Skin of body (tissue), 3 donors: ENCODE measurements at places on chromosomes 2 and 18. TPM values are rescaled to one million over a fixed set of nuclear protein-coding genes. Genes with fewer than 3 reads are reported as not detected.

GRCh38 chr2:64669288-64669687, 15.6 kb upstream of the SERTAD2 start:
- no peak for DNase-seq

DNA sequence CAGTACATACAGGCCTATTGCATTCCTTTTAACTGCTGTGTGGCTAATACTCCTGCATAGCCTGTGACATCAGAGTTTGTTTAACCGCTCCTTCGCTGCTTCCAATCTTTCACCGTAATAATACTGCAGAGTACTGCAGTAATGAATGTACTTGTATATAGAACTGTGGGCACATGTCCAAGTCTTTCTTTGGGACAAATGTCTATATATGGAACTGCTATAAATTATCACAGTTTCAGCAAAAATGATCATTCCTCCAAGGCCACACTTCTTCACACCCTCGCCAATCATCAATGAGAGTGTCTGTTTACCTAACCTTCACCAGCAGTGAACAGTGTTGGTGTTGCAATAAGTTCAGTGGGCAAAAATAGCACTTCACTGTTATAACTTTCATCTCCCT, 230.4 kb downstream of the SP3 start:
- DNase-seq: no peak

DNA sequence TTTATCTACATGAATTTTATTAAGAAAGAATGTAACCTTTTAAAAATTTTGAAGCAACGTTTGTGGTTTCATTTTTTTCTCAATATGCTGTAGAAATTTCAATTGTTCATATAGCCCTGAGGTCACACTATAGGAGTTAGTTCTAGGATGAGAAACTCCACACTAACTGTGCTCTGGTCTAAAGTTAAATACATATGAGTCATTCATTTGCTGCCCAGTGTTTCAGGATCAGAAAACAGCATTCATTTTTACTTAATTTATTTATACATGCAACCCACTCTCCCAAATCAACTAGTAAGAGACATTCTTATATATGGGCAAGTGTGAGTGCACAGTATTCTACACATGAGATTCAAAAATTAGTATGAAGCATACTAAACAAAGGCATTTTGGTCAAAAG, 137.9 kb downstream of the DOCK10 start:
- DNase-seq: no peak

- no peak for DNase-seq
These were observed 45.1 kb downstream of the CDH19 start for GRCh38 chr18:66558773-66559172.

GRCh38 chr2:234458466-234458865, 38.4 kb downstream of the ARL4C start:
- no peak for DNase-seq

- no peak for DNase-seq
These were observed 178.6 kb downstream of the ZBTB7C start for GRCh38 chr18:48230467-48231113.

GRCh38 chr2:173511942-173512341, 157.3 kb downstream of the CDCA7 start:
- DNase-seq: no peak

GRCh38 chr2:23384551-23385343, at the start of gene KLHL29:
TSS of gene KLHL29 (plus strand) at chr2:23385179. CDS start at chr2:23562197, 177,018 bp downstream.
- DNase-seq: peak; percentile 58

DNA sequence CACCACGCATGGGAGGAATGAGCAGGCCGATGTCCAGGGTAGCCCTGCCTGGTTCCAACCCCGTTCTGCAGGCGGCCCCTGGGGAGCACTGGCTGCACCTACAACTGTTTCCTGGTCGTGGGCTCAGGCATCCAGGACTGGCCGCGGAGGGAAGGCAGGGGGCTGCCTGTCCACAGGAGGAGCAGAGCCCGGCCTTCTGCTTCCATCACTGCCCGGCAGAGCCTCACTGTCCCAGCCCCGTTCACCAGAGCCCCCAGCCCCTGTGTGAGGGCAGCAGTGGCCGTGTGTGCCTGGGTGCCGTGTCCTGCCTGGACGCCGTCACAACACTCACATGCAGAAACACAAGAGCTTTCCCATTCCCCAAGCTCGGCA, 56.2 kb downstream of the KCNG2 start:
- DNase-seq: no peak

DNA sequence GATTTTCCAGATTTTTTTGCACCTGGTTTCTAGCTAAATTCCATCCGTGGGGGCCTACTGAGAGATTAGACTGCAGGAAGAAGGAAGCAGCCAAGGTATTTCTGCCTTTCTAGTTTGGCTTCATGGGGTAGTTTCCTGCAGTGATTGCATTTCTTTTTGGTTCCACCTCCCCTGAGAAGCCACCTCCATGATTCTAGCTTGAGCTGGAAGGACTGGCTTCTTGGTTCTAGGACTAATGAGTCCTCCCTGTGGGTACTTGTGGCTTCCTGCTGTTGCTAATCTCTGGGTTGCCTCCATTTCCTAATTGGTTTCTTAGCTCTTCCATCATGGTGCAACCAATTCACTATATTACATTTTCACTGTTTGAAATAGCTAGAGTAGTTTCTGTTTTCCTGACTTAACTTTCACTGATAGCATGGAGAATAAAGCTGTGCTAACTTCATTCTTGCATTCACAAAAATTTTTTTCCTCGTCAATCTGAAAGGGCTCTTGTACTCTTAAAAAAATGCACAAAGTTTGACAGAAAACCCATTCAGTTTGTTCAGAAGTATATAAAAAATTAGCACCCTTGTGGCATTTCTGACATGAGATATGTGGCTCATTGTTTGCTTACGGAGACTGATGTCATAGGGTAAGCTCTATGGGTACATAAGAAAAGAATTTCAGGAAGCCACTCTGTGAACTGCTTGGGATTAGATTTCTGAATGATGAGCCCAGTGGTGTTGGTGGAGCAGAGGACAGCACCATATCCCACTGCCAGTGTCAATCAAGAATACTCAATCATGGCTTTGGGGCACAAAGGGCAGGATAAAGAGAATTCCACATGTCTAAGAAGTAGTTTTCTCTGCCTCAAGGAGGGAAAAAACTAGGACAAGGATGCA, 242.8 kb upstream of the RBMS1 start:
- no peak for DNase-seq

DNA sequence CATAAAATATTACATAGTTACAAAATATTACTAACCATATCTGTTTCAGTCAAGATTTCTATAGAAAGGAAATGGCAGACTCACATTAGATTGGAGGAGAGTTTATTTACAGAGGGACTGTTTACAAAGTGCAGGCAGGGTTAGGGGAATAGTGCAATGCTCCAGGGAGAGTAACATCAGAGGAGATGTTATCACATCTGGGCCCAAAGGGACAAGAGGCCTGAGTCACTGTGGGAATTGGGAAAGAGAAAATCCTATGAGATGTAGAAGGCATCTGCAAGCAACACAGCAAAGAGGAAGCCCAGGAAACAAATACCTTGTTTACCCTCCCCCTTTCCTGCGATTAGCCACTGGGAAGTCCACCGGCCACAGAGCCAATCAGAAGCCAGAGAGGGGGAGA, 227.3 kb upstream of the TANK start:
- no peak for DNase-seq

GRCh38 chr18:489244-490023, 11.1 kb downstream of the COLEC12 start:
- DNase-seq: no peak

GRCh38 chr2:26535663-26536275, 57.8 kb upstream of the OTOF start:
- DNase-seq: no peak

GRCh38 chr18:47815486-47816270, 114.8 kb downstream of the SMAD2 start:
- DNase-seq: no peak

DNA sequence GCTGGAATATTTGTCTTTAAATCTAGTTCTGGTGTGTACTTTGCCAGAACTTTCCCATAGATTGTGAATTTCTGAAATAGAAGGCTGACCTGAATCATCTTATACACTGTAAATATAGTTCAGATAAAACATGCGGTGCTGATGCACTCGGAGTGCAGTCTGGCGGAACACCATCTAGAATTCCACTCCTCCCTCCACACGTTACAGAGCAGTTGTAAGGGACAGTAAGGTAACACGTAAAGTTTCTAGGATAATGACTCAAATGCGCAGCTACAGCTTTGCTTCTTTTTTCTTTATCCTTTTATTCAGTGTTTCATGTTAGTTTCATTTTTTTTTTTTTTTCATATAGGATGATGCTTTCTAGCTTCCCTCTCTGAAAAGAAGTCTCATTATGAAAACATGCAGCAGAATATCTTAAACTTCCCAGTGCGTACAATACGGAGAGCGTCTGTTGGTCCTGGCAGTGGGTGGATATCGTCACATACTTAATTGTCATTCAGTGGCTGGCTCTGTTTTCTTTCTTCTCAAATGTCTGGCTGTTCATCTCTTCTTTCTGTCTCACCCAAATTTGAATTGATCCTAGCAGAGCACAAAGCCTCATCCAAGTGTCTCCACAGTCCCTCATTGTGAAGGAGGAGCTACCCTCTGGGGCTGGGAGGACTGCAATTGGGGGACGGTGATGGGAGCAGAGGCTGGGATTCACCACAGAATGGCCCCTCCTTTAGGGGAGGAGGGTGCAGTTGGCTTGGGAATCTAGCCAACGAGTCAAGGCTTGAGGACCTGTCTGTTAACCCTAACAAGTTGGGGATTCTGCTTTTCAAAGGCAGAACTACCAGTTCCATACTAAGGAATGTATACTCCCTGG, 138.8 kb downstream of the MYT1L start:
- no peak for DNase-seq

GRCh38 chr18:48552130-48552529, 13.3 kb downstream of the CTIF start:
- no peak for DNase-seq

GRCh38 chr2:29607038-29607420, 314.4 kb downstream of the ALK start:
- DNase-seq: no peak

DNA sequence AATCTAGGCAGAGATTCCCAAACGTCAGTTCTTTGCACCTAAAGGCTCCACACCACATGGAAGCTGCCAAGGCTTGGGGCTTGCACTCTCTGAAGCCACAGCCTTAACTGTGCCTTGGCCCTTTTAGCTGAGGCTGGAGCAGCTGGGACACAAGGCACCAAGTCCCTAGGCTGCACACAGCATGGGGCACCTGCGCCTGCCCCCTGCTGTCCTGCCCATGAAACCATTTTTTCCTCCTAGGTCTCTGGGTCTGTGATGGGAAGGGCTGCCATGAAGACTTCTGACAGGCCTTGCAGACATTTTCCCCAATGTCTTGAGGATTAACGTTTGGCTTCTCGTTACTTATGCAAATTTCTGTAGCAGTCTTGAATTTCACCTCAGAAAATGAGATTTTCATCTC, 241.5 kb downstream of the OSR1 start:
- DNase-seq: no peak

DNA sequence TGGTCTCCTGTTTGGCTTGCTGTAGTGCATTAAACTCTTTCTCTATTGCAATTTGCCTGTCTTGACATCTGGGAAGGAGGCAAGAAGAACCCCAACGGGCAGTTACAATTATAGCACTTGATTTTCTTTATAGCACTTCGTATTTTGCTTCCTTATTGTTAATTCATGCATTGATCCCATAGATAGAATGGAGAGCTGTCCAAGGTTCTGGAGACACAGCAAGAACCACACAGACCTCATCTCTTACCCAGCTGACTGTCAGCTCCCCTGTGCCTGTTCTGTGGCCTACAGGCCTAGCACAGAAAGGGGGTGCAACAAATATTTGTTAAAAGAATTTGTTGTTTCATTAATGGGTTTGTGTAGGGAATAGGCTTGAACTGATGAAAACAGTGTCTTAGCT, 194.3 kb downstream of the GALNT1 start:
- no peak for DNase-seq

DNA sequence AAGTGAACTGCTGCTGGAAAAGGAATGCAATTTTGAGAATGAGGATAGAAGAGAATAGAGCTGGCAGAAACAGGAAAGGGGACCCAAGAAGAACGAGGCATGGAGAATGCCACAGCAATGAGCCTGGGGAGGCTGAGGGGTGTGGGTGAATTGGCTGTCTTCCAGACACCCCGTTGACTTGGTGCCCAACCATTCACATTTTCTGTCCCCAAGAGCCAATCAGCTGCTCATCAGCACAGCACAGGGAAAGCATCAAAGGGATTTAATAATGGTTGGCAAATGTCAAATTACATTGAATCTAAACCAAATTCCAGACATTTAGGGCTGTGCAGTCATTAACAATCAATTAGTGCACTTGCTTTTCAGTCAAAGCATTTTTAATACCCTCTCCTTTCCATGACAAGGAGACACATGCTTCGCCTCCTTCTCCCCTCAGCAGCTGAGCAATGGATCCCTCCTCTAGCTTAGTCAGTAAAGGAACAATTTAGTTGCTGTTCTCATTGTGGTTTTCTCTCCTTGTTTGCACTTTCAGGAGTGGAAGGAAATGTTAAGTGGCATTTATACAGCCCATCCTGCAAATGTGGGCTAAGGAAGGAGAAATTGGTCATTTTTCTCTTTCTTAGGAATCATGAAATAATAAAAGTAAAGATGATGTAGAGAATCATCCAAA, 98.8 kb downstream of the KLF7 start:
- no peak for DNase-seq

- DNase-seq: no peak
These were observed 11.2 kb upstream of the BOD1L2 start for GRCh38 chr18:57135699-57136098.

DNA sequence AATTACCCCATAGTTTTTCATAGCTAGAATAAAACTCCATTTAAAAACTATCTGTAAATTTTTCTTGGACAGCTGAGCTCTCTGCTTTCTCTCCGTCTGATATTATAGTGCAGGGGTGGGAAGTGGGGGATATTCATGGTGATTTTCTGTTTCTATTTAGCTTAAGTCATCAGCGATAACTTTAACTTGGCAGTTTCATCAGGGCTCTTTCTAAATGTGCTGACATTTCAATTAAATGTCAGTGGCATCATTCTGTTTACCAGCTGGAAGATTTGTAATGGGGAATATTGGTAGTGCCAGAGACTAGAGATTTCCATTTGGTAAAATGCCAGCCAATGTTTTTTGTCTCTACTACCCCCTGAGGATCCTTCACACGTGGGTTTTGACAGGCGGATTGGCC, 53.5 kb upstream of the CAPN13 start:
- no peak for DNase-seq

GRCh38 chr2:10971888-10972260, 60.1 kb downstream of the KCNF1 start:
- no peak for DNase-seq

DNA sequence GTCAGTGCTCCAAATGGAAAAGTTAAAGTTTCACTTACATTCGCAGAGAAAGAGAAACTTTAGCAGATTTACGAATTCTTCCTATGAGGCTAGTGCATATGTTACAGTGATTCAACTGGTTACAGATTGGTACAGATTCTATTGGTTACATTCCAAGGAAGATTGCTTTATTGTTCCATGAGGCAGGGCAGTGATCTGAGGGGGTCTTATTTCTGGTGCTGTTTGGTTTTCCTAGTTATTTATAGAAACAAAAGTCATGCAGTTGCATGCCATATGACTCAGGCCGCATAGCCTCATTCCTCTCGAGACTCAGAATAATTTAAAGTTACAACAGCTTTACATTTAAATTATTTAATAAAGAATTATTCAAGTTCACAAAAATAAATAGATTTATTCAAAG, 385.4 kb upstream of the SYT4 start:
- DNase-seq: peak; percentile 77

Gene ACTG2
- total RNA-seq: 5.1 TPM

Gene TUBA4B
- not detected for total RNA-seq

Gene NGEF
- 3.9 TPM for total RNA-seq

Gene M1AP
- total RNA-seq: 0.99 TPM

Gene SERPINB7
- total RNA-seq: 14.6 TPM

Gene POTEJ
- 0.10 TPM for total RNA-seq

Gene CNGA3
- total RNA-seq: 0.10 TPM

Gene DNAJC5G
- not detected for total RNA-seq

Gene RMC1
- total RNA-seq: 14.0 TPM
